Nucleus accumbens (tissue), 56 donors: ENCODE measurements at places on chromosomes 2 and 18.

DNA sequence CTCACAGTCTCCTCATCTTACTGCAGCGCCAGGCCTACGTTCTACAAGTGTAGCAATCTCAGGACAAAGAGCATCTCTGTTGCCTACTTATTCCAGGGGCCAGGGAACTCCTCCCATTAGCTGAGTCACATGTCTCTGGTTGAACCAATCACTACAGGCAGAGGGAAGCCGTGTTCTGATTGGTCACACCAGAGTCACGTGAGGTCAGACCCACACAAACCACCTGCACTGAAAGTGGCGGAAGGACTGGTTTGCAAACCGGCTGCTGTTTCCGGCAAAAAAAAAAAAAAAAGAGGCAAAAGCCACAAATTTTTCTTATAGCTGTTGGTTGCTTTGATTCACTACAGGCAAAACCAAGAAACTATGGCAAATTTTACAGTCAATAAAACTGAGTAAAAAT lies 21.9 kb upstream of the USP14 start:
- DNase-seq, result no peak

GRCh38 chr18:21118806-21119205 lies 7.2 kb upstream of the ROCK1 start:
- no peak for DNase-seq

DNA sequence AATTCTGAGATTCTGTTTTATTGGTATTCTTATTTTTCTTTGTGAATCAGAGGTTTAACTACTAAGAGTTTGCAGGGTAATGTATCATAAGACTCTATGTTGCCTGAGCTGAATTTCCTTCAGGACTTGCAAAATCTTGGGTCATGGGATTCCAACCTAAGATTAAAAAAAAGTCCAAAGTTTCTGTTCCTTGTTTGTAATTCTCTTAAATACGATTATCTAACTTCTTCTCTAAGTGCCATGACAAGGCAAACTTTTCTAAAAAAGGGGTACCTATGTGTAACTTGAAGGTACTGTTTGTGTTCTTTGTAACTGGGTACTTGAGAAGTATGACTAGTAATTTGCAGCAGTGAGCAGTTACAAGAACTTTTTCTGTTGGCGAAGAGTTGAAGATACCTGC lies 181.3 kb upstream of the ZEB2 start:
- DNase-seq, result no peak

- no peak for DNase-seq
Measured at GRCh38 chr2:76169276-76170008, 458.7 kb upstream of the GCFC2 start.

- no peak for DNase-seq
Measured at GRCh38 chr2:48736251-48736650, 19.3 kb downstream of the LHCGR start.

GRCh38 chr2:172011812-172012575 lies 12.2 kb downstream of the METAP1D start:
- DNase-seq, result no peak

- no peak for DNase-seq
Measured at GRCh38 chr2:134934641-134935040, 16.0 kb downstream of the CCNT2 start.

- no peak for DNase-seq
Measured at GRCh38 chr2:31038385-31038784, 99.9 kb downstream of the GALNT14 start.

- no peak for DNase-seq
Measured at GRCh38 chr18:69233465-69234054, 167.1 kb upstream of the DOK6 start.

DNA sequence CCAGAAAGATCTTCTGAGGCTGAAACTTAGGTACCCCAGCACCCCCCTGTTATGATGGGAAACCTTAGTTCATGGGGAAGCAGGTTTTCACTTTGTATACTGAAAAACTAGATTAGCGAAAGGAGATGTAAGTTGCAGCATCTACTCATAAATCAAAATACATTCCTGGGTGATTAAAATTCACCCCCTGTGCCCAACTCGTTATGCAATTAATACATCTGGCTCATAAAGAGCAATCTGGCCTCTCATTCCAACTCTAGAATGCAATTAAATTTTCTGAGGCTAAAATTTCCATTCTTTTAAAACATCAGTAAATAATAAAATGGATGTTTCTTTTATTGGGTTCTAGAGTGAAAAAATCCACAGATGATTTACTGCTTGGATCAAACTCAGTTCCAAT lies 110.9 kb upstream of the BZW1 start:
- DNase-seq, result no peak

- peak; percentile 35 for DNase-seq
Measured at GRCh38 chr2:227864161-227864756, 7.2 kb upstream of the DAW1 start.

- no peak for DNase-seq
Measured at GRCh38 chr2:183996825-183997793, 601.2 kb upstream of the ZNF804A start.

GRCh38 chr2:43070676-43071502 lies 155.5 kb downstream of the ZFP36L2 start:
- no peak for DNase-seq

DNA sequence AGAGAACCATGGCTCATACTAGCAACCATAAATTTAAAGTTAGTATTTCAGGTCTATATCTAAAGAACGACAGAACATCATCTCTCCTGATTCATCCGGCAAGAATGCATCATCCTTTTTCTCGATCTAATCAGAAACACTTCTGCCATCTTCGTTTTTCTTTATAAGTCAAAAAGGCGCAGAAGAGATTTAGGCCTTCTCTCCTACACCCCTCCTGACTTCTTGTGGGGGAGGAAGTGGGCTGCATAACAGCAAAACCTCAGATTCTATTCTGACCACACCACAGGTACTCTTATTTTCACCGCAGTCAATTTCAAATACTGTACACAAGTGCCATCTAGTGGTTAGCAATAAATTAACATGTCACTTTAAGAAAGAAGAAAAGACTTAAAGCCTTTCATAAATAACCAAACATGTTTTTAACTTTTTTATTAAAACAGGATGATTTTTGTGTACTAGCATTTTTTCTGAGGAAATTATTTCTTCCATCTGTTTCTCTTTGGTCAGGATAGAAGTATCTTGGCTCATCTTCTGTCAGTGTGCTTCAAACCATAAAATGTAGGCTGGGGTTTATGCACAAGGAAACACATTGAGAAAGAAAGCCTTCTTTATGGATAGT lies 48.4 kb upstream of the PIK3C3 start:
- no peak for DNase-seq

- no peak for DNase-seq
Measured at GRCh38 chr2:146138820-146139219, 1618.9 kb upstream of the ZEB2 start.

DNA sequence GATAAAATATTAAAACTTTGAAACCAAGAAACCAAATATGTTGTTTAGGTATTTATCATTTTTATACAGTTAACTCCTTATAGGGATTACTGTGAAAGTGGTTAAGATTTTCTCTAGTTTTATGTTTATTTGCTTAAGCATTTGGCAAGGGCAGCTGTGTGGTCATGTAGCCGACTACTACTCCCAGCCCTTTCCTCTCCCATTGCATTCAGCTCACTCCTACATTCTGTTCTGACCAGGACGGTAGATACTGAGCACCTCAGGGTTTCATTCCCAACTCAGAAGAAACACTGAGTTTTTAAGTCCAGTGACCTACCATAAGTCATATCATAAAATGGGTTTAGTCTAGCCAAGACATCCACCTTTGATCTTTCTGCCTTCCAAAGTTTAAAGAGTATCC lies 19.8 kb downstream of the FZD5 start:
- DNase-seq, result no peak

GRCh38 chr2:187935126-187935525 lies 356.5 kb upstream of the GULP1 start:
- no peak for DNase-seq

GRCh38 chr2:231130336-231131056 lies 5.7 kb upstream of the HTR2B start:
- DNase-seq, result no peak

- DNase-seq, result no peak
Measured at GRCh38 chr2:133821107-133821760, 253.0 kb upstream of the NCKAP5 start.

DNA sequence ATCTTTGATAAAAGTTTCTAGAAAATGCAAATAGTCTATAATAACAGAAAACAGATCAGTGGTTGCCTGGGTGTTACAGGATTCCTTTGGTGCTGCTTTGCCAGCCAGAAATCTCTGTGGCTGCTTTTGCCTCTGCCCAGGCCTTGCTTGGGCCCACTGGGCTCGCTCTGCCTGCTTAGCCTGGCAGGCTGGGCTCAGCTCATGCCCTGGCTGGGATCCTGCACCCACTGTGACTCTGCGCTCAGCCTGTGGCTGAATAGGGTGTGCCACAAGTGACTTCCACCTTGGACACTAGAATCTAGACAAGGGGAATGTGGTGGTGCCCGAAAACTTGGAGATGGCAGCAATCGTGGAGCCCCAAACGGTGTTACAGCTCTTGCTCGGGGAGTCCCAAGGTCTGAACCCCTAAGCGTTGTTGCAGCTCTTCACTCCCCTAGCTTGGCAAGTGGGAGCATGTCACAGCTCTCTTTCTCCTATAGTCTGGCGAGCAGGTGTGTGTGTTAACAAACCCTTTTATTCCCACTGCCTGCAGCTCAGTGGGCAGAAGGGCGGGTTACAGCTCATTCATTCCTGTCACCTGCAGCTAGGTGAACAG lies 50.9 kb downstream of the FBXO48 start:
- no peak for DNase-seq

DNA sequence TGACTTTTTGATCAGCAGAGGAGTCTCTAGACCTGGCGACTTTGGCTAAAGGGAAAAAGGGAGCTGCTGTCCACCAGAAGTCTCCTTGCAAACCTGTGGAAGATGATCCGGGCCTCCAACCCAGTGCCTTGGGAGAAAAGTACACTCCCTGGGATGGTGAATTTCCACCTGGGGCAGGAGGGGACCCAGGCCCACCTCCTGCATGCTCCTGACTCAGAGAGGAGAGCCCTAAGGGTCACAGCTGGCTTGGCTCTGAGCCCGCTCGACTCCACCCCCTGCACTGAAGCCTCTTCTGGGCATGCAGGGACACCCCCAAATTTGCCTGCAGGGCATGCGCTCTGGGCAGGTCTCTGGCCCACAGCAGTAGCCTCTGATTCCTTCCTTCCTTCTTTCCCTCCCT lies 66.5 kb downstream of the PDCL3 start:
- DNase-seq, result no peak

DNA sequence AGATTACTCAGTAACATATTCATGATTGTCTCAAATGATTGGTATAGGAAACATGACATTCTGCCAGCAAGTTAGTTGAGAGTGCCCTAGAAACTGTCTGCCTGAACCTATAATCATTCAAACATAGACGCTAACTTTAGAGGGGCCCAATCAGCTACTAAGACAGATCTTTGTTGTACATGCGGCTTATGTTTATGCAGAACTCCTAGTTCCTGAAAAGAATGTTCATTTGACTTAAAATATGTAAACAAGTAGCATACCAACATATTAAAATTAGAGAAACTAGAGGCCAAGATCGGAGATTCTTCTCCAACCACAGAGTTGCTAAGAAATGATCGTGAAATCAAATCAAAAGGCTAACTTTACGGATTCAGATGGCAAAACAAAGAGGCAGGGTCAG lies 4.2 kb upstream of the METAP1D start:
- DNase-seq, result no peak

- DNase-seq, result no peak
Measured at GRCh38 chr2:31525876-31526275, 54.9 kb downstream of the SRD5A2 start.

- no peak for DNase-seq
Measured at GRCh38 chr2:145597809-145598208, 1077.9 kb upstream of the ZEB2 start.

- DNase-seq, result no peak
Measured at GRCh38 chr2:101980368-101980767, 11.4 kb upstream of the IL1R2 start.

GRCh38 chr18:47174545-47175116 lies 1.5 kb downstream of the IER3IP1 start:
- DNase-seq, result no peak

DNA sequence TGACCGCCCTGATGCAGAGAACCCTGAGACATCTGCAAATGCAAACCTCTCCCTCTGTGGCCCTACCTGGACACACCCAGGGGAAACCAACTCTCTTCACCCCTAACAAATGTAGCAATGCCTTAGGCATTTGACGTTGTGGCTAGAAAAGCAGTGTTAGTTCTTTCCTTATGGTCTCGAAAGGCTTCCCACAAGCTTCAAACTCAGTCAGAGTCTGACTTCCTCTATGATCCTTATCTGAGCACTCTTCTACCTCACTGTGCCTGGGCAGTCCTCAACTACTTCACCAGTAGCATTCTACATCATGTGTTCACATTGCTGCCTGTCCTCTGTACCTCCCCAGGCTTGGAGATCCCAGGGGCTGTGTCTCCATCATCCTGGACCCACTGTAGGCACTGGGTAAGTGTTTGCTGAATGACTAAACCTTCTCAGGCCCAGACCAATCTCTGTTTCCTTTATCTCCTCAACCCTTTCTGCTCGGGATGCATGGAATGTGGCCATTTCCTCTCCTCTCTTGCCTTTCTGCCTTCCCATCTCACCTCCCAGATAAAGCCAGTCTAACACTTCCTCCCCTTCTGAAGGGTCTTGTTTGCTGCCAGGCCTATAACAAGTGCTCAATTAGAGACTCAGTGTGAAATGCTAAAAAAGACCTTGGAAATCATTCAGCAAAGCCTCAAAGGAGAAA lies 91.7 kb upstream of the ACAA2 start:
- DNase-seq, result no peak

- no peak for DNase-seq
Measured at GRCh38 chr2:182078988-182079602, 93.4 kb downstream of the PPP1R1C start.

- no peak for DNase-seq
Measured at GRCh38 chr2:235279965-235280364, 213.9 kb upstream of the AGAP1 start.

DNA sequence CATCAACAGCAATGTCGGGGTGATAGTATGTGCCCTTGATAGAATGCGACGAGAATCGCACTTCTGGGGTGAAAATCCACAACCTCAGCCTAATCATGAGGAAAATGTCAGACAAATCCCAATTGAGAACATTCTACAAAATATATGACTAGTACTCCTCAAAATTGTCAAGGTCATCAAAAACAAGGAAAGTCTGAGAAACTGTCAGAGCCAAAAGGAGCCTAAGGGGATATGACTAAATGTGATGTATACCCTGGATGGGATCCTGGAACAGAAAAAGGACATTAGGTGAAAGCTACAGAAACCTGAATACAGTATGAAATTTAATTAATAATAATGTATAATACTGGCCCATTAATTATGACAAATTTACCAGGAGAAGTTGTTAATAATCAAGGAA lies 7.6 kb upstream of the CACNB4 start:
- no peak for DNase-seq

- DNase-seq, result no peak
Measured at GRCh38 chr18:51135364-51135763, 62.1 kb downstream of the MEX3C start.
